ENCODE measurements at places on chromosomes 5 and 9.

DNA sequence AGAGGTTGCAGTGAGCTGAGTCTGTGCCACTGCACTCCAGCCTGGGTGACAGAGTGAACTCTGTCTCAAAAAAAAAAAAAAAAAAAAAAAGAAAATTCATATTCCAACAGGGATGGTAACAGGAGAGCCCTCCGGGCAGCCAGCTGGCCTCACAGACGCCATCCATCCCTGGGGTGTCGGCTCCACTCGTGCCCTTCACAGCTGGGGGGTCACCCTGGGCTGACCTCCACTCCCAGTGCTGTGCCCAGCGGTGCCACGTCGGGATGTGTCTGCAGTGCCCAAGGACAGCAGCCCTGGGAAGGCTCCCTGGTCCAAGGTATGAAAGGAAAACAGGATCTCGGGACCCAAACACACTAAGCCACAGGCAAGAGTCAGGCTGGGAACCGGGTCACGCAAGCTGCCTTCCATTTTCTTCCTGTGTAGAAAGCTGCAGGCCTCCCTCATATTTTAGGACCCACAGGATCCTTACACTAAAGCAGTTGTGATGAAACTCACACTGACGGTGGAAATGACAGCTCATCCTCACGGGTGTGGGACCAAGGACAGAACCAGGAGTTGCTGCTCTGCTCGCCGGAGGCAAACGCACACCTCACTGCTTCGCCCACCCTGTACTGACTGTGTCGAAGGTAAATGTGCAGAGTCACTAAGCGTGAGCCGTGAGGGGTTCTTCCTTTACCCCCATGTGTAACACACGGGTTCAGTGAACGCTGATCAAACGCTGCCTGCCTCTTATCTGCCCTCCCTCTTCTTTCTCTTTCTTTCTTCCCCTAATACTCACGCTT lies 5.3 kb downstream of the SLC12A7 start:
- DNase-seq = no peak

DNA sequence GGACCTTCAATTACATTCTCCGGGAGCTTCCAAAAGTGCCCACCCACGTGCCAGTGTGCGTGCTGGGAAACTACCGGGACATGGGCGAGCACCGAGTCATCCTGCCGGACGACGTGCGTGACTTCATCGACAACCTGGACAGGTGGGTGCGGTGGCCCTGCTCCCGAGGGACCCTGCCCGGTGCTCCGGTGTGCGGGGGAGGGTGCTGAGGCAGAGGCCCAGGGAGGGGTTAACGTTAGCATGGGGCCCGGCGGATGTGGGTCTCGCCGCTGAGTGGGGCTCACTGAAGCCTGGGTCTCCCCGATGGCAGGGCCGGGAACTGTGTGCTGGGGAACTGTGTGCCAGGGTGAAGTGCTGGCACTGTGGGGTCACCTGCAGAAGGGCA lies 10.6 kb upstream of the AJM1 start:
- no peak for DNase-seq

GRCh38 chr5:149437391-149438040 lies 58.4 kb upstream of the IL17B start:
- no peak for DNase-seq

GRCh38 chr9:7739595-7739994 lies 60.0 kb downstream of the DMAC1 start:
- DNase-seq = no peak

DNA sequence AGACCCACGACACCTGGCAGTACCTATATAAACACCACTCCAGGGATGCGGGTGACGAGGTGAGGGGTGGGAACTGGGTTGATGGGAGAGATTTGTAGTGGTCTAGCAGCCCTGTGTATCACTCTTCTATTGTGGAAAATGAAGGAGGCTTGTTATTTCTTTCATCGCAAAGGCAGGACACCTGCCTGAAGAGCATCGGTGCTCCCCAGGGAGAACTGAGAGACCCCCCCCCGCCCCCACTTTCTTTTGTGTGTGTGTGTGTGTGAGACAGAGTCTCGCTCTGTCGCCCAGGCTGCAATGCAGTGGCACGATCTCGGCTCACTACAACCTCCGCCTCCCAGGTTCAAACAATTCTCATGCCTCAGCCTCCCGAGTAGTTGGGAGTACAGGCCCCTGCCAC lies 8.3 kb upstream of the WDR5 start:
- DNase-seq = no peak

- no peak for DNase-seq
These were observed 101.7 kb upstream of the FCN2 start for GRCh38 chr9:134778841-134779411.

DNA sequence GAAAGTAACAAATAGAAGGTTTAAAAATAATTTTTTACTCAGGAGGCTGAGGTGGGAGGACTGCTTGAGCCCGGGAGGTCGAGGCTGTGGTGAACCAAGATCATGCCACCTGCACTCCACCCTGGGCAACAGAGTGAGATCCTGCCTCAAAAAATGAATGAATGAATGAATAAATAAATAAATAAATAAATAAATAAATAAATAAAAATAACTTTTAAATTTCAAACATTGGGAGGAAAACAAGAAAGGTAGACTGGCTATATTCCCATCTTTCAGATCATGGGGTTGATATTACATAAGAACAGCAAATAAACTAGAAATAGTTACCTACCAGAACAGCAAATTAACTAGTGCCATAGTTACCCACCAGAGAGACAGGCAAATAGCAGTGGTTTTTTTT lies 75.7 kb downstream of the LHX2 start:
- DNase-seq = no peak

DNA sequence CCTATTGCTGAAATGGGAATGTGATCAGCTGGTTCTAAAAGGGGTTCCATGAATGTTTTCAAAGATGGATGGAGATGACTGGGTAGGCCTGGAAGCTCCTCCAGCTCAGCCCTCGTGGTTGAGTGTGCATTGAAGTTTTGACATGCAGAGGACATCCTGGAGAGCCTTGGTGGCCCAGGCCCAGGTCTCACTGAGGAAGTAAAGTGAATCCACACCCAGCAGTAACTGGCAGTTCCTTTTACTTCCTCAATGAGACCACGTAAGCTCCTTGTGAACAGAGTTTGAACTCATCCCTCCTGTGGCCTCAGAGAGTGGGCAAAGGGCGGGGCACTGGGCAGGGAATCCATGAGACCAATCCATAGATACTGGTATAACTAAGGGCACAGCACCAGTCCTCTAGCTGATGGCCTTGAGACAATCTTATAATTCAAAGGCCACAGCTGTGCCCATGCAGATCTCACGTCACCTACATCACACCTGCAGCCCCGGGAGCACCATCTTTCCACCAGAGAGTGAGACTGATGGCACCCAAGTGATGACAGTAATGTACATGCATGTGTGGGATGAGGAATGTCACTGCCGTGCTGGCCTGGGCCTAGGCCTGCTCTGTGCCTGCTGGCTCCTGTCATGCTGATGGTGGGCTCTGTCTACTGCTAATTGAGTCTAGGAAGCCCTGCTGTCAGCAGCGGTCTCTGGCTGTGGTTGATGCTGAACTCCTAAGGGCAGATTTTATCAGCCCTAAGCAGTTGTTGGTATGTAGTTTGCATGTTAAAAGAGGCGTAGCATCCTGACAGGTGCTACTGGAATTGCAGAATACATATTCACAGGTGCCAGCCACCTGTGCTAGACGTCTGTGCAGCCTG lies 257.8 kb downstream of the FSTL4 start:
- no peak for DNase-seq

- DNase-seq = no peak
These were observed 18.6 kb downstream of the GOLGA2 start for GRCh38 chr9:128257086-128257825.

GRCh38 chr5:57174890-57175510 lies 1.1 kb downstream of the GPBP1 start:
- no peak for DNase-seq

- DNase-seq = no peak
These were observed 47.6 kb upstream of the PPP1R2B start for GRCh38 chr5:156802501-156802900.

- no peak for DNase-seq
These were observed 606.5 kb upstream of the ADAMTS16 start for GRCh38 chr5:4533457-4534105.

- no peak for DNase-seq
These were observed 139.7 kb downstream of the TLE1 start for GRCh38 chr9:81549500-81550206.

GRCh38 chr9:138051586-138052321 lies 174.2 kb downstream of the CACNA1B start:
- no peak for DNase-seq

- no peak for DNase-seq
These were observed 7.4 kb upstream of the SPDL1 start for GRCh38 chr5:169576181-169576598.

- no peak for DNase-seq
These were observed 72.1 kb upstream of the SEMA6A start for GRCh38 chr5:116646611-116647289.

- DNase-seq = no peak
These were observed 14.7 kb downstream of the MPDZ start for GRCh38 chr9:13264788-13265187.

- DNase-seq = no peak
These were observed 78.5 kb upstream of the PIP5K1B start for GRCh38 chr9:68626526-68626925.

DNA sequence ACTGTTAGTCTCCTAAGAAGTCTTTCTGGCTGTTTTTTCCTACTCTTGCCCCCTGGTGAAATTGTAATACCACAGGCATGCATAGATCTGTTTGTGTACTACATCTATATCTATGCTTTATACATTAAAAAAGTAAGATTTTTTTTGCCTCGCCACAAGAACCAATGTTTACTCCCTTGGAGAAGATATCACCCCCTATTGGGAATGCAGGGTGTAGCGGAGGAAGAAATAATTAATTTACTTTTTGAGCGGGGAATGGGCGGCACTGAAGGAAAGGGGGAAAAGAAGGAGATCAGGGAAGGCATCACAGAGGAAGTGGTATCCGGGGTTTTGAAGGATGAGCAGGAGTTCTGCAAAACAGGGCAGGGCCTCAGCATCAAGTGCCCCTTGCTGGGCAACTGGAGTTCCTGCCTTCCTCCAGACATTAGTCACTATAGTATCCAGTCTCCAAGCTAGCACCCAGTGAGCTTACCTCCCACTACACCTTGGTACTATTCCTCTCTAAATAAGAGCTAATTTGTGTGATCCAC lies 134.9 kb downstream of the GABBR2 start:
- DNase-seq = no peak

DNA sequence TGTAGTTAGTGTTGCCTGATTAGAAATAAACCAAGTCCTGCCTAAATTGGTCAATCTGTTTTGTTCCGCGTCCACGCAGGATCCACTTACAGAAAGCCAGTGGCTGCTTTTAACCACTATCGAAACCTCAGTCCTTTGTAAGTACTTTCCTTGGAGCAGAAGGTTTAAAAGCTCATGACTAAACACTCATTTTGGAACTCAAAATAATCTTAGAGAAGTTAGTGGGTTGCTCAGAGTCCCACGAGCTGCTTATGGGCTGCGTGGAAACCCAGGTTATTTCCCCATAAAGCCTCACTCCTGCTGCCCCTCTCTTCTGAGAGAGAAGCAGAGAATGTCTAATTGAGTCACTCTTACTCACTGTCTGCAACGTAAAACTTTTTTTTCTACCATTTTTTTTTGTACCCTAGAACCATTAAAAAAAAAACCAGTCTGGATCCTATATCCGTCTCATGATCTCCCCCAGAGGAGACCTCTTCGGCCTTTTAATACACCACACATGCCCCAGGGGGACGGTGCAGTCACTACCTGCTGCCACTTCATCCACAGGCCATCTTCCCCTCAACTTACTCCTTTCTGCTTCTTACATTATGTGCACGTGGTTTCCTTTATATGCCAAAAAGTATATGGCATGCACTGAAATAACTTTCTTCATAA lies 7.6 kb downstream of the BASP1 start:
- DNase-seq = no peak

- no peak for DNase-seq
These were observed 125.4 kb upstream of the ADAMTS16 start for GRCh38 chr5:5014586-5015235.

DNA sequence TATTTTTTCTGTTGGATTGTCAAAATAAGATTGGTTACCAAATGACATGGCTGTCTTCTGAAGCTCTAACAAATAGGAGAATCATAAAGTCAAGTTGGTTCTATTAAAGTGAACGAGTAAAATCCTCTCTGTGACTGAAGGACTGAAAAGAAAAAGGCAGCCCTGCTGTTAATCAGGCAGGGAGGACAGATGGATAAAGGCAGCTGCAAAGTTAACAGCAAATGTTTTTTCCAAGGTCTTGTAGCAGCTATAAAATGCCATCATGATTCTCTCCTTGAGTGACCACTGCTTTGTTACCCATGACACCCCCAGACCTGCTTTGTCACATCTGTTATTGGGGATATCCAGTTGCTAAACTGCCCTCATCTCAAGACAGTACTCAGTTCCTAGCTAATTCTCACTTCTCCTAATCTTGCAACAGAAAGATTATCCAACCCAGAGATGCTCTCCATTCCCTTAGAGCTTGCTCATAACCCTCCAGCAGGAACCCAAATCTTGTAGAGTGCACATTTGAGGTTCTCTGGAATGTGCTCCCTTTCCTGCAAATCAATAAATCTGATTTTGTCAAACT lies 89.7 kb upstream of the PARP8 start:
- no peak for DNase-seq

DNA sequence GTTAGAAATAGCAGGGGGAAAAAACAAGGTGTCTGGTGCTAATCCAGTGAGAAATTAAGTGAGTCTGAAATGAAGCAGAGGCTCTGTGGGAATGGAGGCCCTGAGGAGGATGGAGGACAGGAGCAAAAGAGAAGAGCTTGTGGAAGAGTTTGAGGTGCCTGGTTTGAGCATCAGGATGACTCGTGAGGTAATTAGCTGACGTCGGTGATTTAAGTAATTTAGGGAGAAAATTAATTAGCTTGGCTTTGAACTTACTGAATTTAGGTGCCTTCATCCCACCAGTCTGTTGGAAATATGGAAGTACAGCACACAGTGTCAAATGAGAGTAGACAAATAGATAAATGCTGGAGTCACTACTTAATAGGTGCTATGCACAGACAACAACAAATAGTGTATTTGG lies 103.0 kb upstream of the CDH6 start:
- no peak for DNase-seq

DNA sequence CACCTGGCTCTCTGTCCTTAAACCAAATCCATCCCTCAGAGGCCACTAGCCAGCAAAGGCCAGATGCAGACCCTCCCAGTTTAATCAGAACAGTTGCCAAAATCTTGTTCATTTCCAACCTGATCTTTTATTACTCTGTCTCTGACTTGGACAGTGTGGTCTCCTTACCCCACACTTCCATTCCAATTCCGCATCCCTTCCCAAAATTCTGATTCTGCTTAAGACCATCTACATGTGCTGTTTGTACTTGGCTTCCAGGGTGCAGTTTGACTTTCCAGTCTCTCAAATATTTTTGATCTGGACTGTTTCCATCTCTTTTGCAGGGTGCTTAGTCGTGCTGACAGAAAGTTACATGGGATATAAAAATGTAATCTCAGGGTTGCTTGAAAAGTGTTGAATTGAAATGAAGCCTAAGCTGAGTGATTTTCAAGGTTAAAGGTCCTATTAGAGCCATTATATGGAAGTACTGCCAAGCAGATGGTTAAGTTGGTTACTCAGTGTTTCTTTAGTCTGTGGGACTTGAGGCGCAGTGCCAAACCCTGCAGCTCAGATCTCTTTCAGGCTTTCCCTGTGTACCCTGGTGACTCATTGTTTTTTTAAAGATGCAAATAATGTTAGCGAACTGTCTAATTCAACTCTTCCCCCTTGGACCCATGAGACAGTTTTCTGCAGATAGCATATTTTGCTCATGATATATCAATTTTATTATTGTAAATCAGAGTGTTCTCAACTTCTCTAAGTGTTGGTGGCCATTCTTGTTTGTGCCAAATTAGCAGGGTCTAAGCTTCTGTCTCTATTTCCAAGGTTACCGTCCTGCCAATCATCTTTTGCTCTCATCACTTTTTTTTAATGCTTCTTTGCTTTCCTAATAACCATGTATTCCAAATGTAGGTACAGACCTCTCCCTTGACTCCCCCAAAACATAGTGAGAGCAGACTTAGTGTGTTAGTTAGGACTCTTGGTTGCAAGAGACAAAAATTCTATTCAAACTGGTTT lies 18.2 kb upstream of the DCP2 start:
- no peak for DNase-seq

Measured in activated naive CD4-positive, alpha-beta T cell (primary cell).